ENCODE measurements at places on chromosomes 5 and 9.
A peak's percentile ranks its signal among the peaks of the same experiment; 100 is the strongest.

DNA sequence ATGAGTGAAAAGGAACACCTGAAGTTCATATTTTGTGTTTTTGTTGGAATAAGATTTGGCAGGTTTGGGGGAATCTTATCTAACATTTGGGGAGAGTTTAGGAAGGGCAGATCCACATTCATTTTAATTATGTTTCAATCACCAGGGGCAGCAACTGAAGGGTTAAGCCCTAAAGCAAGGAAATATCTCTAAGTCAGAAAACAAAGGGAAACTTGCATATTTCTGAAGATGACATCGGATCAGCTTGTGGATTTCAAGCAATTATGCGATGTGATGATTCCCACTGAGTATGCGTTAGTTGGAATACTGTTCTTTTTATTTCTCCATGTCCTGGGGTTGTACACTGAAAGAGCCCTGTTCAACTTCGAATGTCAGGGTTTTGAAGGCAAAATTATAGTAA is 59.8 kb upstream of the NFIB start:
- DNase-seq = no peak

GRCh38 chr5:74316064-74316603 is 324.4 kb downstream of the ENC1 start:
- no peak for DNase-seq

GRCh38 chr9:90805006-90805996 is 3.7 kb downstream of the SYK start:
- no peak for DNase-seq

DNA sequence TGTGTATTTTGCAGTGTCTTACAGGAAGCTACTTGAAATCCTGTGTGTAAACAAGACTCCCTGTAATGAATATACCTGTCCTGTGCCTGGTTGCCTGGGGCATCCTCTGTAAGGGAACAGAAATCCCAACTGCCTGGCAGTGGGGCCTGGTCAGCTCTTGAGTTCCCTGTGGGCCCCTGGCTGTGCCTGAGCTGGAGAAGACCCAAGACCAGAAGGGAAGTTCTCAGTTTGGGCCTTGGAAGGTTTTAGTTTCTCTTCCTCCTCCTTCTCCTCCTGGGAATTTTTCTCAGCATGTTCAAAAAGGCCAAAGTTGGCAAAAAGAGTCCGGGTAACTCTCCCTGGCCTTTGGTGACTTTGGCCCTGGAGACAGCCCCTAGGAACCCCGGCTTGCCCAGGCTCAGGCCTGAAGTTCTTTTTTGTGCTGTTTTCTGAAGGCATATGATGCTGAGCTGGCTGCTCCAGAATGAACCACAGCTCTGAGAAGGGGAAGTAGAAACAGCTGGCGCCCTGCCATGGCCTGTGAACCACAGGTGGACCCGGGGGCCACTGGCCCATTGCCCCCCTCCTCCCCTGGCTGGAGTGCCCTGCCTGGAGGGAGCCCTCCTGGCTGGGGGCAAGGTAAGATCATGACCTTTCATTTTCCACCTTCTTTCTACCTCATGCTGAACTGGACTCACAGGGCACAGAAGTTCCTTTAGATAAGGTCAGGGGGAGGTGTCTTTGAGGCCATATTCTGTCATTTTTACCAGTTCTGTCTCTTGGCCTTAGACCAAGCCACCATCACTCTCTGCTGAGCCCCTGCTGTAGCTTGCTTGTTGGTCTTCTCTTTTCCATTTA is 5.8 kb downstream of the TMEM268 start:
- DNase-seq = no peak

- peak; percentile 12 for DNase-seq
These were observed 137.5 kb downstream of the CPLANE1 start for GRCh38 chr5:37111426-37112382.

- peak; percentile 56 for DNase-seq
These were observed 31.3 kb downstream of the USP20 start for GRCh38 chr9:129866394-129867135.

DNA sequence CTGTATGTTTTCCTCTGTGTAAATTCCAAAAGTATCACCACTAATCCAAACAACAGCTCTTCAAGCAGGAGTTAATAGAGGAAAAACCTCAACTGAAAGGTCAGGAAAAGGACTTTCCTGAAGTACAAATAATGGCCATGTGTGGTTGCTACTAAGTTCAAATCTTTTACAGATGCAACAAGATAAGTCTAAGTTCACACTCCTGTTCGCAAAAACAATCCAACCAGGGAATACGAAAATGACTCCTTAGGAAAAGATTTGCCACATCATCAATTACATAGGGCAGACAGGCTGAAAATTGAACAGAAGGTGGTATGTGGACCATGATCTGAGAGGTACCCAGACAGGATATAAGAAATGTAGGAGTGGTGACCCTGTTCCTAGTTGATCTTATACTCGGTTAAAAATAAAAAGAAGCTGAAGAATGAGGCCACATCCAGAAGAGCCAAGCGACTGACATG is 210.2 kb downstream of the TSSK1B start:
- no peak for DNase-seq

DNA sequence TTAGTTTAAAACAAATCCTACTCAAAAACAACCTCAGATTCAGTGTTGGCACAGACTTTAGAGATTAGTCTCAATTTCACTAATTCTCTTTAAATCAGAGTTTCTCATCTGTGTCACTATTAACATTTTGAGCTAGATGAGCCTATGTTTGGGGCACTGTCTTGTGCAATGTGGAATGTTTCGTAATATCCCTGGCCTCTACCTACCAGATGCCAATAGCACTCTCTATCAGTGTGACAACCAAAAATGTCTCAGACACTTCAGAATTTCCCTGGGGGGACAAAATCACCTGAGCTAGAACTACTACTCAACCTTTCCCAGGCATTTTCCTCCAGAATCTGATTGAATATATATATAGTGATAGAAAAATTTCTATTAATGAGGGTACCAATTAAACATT is 465.2 kb upstream of the RGMB start:
- no peak for DNase-seq

GRCh38 chr5:23721336-23721735 is 213.9 kb downstream of the PRDM9 start:
- no peak for DNase-seq

DNA sequence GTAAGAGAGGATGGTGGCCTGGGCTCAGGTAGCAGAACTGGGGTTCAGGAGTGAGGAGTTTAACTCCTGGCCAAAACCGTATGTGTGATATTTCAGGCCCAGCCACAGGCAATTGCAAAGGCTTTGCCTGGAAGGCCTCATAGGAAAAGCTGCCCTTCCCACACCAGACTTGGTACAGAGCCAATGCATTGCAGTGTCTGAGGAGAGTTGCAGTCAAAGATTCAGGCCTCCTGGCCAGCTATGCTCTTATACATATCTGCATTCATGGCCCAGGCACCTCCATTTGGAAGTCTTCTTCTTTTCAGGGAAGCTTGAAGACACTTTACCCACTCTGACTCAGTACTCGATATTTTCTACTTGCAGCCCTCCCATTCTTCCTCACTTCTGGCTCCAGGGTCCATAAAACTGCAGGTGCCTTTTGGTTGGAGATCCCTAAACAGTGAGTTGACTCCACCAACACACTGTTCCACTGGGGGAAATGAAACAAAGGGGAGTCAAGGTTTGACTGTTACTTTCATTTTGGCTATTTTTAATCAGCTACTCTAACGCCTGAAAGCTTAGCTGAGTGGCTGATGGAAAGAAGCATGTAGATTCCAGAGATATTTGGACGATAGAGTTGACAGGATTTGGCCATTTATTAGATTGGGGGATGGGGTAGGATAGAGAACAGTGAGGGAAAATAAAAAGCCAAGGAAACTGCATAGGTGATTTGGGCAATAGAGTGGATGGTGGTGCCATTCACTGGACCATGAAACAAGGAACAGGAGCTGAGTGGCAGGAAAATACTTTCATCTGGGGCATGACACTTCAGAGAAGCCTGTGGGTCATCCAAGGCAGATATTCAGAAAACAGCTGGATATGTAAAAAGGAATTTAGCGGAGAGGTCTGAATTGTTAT is 30.6 kb upstream of the IL33 start:
- no peak for DNase-seq

GRCh38 chr5:2199697-2200096 is 317.0 kb upstream of the IRX4 start:
- no peak for DNase-seq

GRCh38 chr5:10856683-10857337 is 95.8 kb upstream of the DAP start:
- DNase-seq = peak; percentile 27

DNA sequence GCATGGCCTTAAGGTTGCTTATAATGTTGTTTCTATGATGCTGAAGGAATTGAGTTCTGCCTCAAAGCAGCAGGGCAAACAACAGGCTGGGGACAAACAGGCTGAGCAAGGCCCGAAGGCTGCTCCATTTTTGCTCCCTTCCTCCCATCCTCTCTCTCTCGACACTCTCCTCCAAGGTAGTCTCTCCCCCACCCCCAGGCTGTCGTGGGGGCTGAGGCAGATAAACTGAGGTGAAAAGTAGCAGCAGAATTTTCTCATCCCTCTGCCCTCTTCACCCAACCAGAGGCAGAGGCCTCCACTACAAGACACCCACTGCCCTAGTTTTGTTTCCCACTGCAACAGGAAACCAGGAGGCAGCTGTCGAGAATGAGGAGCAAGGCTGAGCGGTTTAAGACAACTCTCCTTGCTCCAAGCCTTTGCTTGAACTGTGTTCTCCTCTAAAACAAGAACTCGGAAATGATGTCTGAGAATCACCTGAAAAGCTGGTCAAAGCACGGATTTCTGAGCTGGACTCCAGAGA is 13.5 kb upstream of the GNA14 start:
- DNase-seq = no peak

- peak; percentile 30 for DNase-seq
These were observed 68.6 kb downstream of the NLN start for GRCh38 chr5:65790371-65791163.

DNA sequence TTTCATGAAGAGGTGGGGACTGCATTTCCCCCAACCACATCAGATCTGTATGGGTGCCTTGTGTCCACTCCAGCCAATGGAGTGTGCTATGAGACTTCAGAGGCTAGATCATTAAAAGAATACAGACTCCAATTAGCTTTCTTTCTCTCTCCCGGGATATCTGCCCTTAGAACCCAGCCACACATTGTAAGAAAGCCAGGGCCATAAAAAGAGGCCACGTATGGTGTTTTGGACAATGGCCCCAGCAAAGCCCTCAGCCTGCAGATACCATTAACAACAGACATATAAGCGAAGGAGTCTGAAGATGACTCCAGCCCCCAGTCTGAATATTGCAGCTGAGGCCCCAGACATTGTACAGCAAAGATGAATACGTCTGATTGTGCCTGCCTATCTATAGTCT is 21.5 kb downstream of the IL6ST start:
- no peak for DNase-seq

DNA sequence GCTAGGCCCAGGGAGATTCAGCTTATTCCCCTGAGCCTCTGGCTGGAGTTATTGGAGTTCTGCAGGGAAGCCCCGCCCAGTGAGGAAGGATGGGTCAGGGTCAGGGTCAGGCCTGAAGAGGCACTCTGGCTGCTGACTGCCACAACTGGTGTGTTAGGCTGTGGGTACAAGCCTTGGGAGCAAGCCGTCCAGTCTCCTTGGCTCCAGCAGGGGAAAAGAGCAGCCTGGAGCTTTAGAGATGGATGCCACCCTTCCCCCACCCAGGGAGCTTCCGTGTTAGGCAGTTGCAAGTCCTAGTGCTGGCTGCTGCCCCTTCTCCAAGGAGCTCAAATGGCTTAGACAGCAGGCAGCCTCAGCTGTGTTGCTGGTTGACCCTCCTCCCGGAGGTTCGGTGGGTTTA is 34.4 kb upstream of the TAF11L2 start:
- no peak for DNase-seq

GRCh38 chr5:177494346-177495195 is 2.8 kb downstream of the PDLIM7 start:
- no peak for DNase-seq

GRCh38 chr5:115460472-115460871 is 84.1 kb downstream of the FEM1C start:
- no peak for DNase-seq

DNA sequence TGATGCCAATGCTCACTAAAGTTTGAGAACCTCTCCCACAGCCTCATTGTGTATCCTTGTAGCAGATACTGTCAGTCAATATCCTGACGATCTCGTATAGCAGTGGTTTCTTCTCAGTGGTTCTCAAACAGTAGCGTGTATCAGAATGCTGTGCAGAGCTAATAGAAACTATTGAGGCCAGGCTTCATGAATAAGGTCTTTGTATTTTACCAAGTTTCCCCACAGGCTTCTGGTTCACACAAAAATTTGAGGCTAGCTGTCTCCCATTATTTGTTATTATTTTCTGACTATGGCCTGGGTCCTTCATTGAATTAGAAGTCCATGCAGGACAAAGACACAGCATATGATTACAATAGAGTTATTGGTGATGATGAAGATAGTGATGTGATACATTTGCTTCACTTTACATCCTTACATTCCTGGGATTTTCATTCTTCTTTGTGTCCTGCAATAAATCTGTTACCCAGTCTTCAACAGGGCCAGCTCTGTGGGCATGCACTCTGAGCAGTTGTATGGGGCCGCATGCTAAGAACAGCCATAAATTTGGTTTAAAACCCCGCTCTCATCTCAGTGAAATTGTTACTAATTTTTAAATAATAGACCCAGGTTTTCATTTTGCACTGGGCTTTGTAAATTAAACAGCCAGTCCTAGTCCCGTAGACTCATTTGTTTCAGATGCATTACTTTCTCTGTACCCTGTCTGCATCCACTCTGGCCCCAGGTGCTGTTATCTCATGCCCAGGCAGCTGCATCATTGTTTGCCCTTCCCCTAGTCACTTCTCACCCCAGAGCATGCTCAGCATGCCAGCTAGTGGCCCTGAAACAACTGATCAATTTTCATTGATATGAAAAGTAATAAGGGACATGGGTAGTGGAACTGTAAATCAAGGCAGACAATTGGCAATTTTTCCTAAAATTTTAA is 199.9 kb upstream of the PIK3R1 start:
- no peak for DNase-seq

DNA sequence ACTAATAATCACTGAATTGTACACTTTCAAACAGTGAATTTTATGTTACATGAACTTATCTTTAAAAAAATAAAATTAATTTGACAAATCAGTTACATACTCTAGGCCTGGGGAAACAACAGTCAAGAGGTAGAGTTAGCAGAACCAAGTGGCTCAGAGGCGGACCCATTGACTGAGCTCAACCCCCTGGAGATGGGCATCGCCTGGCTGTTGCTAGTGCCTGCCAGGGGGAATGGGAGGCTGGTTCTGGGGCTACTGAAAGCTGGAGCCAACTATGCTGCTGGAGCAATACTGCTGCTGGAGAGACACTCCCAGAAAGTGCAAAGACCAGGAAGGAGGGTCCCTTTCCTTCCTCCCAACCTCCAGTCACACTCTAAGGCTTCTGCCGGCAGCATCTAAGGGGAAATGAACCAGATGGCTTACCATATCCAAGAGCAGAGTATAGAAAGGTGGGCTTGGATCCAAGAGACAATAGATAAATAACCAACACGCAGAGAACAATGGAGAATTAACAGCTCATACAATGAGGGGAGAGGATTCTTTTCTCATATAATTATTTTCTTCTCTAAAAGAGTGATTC is 40.3 kb upstream of the ANKRD55 start:
- no peak for DNase-seq

- DNase-seq = no peak
These were observed 79.2 kb upstream of the SPIN1 start for GRCh38 chr9:88308831-88309560.

- no peak for DNase-seq
These were observed 167.1 kb downstream of the RFK start for GRCh38 chr9:76227156-76227555.

Measured in activated naive CD4-positive, alpha-beta T cell treated with anti-CD3 and anti-CD28 coated beads, Interleukin-2, amount 50 U/mL, for 16 hours (primary cell).